Thoracic aorta (tissue), 2 donors: ENCODE measurements at places on chromosomes 2 and 18. TPM values are rescaled to one million over a fixed set of nuclear protein-coding genes. Genes with fewer than 3 reads are reported as not detected.

- no peak overlapping the region for H3K4me3 ChIP-seq
- no peaks in the 10 kb centered on the region for H3K27me3 ChIP-seq
- H3K36me3 ChIP-seq: no peaks in the 10 kb centered on the region
- DNase-seq: no peak
Observed at GRCh38 chr2:185014076-185014475, 415.7 kb downstream of the ZNF804A start.

GRCh38 chr2:208985644-208986043 is 438.2 kb upstream of the MAP2 start:
- no peaks in the 10 kb centered on the region for H3K4me1 ChIP-seq
- DNase-seq: no peak
- no peak overlapping the region for H3K4me3 ChIP-seq

DNA sequence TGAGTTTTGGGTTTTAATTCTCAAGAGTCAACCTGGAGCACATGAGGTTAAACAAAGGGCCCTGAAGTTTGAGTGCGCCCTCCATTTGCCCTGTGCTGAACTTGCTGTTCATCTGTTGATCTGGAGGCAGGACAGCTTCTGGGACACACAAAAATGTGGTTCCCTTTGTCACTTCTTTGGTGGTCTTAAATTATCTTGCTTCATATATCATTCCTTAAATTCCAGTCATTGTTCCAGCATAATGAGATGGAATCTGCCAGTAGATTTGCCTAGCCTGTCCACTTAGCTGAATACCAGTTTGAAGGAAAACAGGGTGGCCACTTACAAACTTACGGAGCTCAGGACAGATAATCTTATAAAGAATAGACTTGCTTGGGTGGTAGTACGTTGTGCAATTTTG is 916 bp downstream of the CETN1 start:
- no peak for DNase-seq
- no peak overlapping the region for H3K27ac ChIP-seq
- H3K27me3 ChIP-seq: no peaks in the 10 kb centered on the region

HOXD4 gene
- total RNA-seq: 9.3 TPM

DNA sequence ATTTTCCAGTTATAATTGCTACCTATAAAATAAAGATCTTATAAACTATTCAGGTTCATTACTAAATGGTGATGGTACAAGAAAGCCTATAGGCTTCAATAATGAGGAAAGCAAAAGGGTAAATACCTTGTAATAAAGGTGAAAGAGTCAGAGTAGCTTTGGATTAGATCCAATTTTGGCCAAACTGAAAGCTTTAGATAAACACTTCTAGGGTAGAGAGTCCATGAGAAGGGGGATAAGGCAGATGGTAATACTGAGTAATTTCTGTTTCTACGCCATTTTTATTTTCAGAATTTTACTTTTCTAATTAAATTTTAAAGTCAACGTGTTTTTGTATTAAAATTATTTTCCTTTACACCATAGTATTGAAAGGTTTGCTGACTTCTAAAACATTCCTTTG is 9.4 kb downstream of the CASP8 start:
- no peaks in the 10 kb centered on the region for H3K4me1 ChIP-seq
- no peak overlapping the region for H3K27ac ChIP-seq
- no peak overlapping the region for H3K4me3 ChIP-seq
- peaks cover 3% of the 10 kb centered on the region for H3K36me3 ChIP-seq

DNA sequence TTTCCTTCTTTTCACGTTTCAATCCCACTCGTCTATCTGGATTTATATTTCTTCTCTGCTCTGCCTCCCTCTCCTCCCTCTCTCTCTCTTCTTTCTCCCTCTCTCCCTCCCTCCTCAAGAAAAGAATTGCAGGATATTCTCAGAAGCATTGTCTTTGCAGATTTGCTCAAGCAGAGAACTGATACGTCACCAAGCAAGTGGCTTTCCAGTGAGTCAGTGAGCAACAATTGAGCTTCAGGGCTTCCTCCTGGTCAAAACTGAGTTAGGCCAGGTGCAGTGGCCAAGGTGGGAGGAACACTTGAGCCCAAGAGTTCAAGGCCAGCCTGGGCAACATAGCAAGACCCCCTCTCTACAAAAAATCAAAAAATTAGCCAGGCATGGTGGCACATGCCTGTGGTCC is 151.1 kb downstream of the SMAD2 start:
- no peak overlapping the region for H3K4me3 ChIP-seq
- H3K27me3 ChIP-seq: no peaks in the 10 kb centered on the region
- no peaks in the 10 kb centered on the region for H3K4me1 ChIP-seq
- DNase-seq: no peak
